DND-41 (cell line): ENCODE measurements at places on chromosomes 4 and X.

DNA sequence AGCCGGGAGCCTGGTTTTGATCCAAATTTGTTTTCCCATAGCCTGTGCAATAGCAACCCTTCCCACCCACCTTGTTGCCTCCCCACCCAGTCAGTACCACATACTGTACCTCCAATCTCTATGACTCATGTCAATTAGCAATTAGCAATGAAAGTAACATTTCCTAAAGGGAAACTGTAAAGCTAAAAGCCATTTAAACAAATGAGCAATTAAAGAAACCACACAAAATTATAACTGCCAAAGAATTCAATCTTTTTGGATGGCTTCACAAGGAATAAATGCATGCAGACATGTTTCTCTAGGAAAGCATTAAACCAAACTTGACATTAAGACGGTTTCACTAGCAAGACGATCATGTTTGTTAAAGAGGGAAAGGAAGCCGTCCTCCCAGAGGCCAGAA, 169.0 kb upstream of the MAP3K15 start:
- no peak for DNase-seq

DNA sequence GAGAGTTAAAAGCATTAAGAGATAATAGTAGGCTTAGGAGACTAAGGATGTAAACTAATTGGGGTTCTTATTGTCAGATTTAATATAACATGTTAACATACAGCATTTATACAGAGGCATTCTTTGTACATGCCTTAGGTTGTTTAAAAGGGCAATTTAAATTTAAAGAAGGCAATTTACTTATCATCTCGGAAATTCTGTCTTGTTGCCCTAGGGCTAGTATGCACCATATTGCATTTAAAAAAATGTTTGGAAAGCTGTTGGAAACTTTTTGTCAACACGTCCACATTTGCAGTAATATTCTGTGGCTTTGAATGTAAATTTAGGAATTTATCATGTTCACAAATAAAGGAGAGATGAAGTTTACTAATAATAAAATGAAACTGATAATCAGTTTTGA, 25.5 kb downstream of the GALNT7 start:
- DNase-seq, result no peak

DNA sequence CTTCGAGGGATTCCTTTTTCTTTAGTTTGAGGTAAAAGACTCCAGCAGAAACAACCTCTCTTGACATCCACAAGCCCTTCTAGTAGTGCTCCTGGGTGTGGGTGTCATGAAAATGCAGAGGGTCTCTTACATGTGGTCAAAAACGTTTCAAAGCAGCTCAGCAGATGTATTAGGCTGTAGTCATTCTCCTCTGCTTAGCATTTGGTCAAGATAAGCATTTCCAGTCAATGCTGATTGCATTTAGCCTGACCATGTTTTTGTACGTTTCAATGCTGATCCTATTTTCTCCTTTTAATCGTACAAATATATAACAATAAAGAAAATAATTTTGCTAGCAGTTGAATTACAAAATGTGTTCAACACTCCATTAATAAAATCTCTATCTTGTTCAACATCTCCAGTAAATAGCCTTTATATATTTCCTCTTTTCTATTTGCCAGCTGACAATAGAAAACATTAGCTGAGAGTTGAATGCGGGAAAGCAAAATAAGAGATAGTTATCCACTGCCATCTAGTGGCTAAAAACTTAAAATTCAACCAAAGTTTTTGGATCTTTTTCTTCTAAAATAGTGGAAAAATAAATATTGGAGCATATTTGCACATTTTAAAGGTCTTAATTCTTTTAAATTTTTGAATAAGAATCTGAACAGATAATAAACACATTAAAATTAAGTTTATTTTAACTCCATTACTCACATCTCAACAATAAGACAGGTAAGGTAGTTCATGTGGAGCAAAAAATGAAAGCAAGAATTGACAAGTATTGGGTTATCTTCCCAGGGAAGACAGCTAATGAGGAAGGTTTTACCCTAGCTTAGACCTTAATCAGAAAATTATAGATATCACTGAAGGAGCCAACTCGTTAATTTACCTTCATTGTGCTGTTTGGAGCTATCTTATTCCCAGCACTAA, 15.2 kb upstream of the PACRGL start:
- no peak for DNase-seq

GRCh38 chr4:30350288-30350687, 369.9 kb upstream of the PCDH7 start:
- DNase-seq, result no peak

DNA sequence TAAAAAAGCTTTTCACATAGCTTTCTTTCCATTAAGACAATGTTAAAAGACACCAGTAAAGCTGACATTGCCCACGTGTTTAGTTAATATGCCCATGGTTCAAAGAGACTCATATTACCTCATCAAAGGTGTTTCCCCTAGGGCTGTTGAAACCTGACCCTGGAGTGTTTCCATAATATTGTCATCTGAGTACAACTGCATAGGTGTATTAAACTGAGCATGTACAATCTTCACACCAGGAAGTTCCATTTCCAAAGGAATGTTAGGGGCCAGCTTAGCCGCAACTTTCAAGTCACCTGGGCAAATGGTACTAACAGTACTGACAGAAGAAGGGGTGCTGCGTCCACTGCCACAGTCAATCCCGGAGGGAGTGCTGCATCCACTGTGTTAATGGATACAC, 27.1 kb downstream of the PDLIM3 start:
- DNase-seq, result no peak

DNA sequence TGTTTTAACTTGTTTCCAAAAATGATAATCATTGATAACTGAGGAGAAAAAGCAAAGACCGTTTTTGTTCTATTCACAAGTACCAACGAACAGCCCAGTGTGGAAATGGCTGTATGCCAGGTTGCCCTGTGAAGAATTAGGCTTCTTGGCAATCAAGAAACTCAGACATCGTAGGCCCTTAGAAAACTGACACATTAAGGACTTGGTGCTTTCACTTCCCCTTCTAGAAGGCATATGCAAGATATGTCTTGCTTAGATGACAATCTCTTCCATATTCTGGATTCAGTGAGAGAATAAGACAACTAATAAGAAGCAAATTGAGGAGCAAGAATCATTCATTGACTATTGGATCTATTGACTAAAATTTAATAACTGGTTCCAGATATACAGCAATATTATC, 56.6 kb downstream of the ANAPC10 start:
- no peak for DNase-seq

DNA sequence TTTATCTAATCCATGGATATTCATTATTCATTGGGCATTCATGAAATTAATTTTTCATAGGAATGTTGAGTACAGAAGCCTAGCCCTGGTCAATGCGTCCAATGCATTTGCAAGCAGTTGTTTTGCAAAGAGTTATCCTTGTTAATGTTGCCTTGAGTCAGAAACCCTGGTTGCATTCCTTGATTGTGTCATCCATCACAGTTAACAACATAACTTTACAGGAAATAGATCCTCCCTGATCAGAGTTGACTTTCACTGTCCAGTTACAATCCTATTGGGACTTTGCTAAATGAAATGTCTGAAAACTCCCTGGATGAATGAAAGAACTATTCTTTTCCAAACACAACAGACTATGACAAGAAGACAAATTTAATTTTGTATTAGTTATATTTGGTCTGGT, 924.3 kb upstream of the SLIT2 start:
- DNase-seq, result no peak

DNA sequence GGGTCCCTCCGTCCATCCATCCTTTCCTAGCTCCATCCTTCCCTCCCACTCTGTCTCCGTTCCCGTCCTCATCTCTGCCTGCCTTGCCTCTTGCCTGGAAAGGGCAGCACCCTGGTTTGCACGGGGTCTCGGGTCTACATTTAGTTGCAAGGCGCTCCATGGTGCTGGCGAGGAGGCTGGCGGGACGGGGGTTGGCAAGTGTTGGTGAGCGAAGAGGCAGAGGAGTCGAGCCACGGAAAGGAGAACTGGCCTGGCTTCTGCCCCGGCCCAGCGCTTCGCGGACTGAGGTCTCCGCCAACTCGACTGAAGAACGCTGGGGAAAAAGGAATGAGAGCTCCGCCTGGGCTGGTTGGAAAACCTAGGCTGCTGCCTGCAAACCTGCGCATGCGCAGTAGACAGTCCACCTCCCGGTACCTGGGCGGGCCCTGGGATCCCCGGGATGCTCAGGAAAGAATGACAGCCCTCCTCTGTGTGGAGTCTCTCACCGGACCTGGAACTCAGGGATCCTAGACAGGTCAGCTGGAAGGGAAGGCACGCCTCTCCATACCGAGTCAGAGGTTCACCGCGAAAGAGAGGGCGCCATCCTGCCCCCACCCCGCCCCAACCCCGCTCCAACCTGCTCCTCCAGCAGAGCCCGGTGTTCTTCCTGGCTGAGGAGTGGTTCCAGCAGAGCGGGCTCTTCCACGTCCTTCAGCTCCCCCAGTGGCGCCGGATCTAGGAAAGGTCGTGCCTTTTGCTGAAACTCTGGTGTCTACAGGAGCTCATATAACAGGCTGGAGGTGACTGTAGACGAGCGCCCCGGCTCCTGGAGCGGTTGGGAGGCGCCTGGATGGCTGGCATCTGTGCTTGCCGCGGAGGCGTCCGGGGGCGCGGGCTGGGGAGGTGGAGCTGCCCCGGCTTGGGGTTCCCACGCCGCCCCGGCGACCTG, 6.0 kb downstream of the FRG2 start:
- no peak for DNase-seq

DNA sequence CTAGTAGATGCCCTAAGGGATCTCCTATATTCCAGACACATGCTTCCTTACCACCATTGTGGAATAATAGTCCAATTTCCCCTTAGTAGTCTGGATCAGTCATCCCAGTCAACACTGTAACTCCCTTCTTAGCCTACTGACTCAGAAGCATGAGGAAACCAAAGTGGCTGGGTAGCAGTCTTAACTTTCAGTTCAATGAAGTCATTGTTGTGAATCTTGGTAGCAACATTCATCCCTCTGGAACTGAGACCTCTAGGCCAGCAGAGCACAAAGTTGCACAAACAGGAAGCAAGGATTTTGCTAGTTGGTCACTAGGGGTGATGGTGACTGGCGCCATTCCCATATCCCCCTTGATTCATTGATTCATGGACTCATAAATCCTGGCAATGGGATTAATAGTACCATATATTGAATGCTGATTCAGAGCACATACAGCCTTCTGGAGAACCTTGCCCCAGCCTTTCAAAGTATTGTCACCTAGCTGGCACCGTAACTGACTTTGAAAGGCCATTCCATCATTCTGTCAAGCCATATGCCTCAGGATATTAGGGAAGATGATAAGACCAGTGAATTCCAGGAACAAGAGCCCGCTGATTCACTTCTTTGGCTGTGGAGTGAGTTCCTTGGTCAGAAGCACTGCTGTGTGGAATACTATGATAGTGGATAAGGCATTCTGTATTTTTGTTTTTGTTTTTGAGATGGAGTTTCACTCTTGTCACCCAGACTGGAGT, 19.7 kb upstream of the GPAT3 start:
- no peak for DNase-seq

DNA sequence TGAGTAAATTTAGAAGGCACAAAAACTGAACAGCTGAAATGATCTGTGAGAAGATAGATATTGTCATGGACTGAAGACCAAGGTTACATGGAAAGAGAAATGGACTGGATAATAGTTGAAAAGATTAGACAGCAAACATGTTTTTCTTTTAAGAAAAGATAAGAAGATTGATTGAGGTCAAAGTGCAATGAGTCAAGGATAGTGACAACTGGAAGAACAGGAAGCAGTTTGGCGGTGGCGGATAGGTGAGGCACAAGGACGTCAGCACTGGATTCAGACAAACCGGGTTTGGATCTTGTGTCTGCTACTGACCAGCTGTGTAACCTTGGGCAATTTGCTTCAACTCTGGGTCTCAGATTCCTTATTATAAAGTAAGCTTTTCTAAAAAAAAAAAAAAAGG, 2.0 kb upstream of the HPGD start:
- no peak for DNase-seq

DNA sequence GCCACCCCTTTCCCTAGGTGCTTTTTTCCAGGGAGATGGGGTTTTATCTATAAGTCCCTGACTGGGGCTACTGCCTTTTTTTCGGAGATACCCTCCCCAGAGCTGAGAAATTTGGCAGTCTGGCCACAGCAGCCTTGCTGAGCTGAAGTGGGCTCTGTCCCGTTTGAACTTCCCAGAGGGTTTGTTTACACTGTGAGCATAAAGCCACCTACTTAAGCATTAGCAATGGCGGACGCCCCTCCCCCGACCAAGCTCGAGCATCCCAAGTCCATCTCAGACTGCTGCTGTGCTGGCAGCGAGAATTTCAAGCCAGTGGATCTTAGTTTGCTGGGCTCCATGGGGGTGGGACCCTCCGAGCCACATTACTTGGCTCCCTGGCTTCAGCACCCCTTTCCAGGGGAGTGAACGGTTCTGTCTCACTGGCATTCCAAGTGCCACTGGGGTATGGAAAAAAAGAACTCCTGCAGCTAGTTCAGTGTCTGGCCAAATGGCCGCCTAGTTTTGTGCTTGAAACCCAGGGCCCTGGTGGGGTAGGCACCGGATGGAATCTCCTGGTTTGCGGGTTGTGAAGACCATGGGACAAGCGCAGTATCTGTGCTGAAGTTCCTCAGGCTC, 456.4 kb upstream of the HTR2C start:
- DNase-seq, result no peak

DNA sequence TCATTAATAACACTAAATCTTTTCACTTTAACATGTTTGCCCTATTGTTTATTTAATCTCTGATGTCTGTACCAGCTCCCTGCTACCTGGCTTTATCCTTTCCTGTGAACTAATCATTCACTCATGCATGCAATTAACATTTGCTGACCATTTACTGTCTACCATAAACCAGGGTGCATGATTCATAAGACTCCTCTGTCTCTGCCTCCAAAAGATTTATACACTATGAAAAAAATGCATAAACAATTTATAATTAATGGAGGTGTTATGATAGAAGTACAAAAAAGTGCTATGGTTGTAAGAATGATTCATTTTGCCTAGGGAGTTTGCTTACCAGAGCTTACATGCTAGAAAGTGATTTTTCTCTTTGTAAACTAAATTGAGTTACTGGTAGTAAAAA, 24.5 kb upstream of the CPEB2 start:
- no peak for DNase-seq

GRCh38 chr4:150950657-150951288, 64.3 kb downstream of the LRBA start:
- no peak for DNase-seq

DNA sequence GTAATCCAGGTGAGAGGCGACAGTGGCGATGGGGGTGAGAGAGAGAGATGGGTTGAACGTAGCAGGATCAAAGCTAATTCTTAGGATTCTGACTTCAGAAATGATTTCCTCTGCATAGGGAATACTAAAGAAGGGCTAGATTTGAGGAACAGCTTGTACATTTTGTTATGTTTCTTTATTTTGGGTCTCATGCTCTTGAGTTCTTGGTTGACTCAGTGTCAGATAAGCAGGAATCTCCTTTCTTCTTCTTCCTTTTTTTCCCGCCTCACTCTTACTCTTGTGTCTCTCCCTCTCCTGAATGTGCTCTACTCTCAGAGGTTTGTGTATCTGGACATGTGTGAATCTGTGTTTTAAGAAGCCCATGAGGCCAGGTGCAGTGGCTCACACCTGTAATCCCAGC, 36.4 kb downstream of the FAM193A start:
- DNase-seq, result no peak

GRCh38 chrX:52865343-52865998, 2.4 kb downstream of the XAGE3 start:
- no peak for DNase-seq

- no peak for DNase-seq
Observed at GRCh38 chr4:68865760-68866159, 50.0 kb downstream of the UGT2B10 start.

- no peak for DNase-seq
Observed at GRCh38 chr4:25807102-25807728, 55.6 kb downstream of the SEL1L3 start.

GRCh38 chr4:162475246-162475645, 311.4 kb upstream of the FSTL5 start:
- DNase-seq, result no peak
